Activated CD8-positive, alpha-beta memory T cell treated with anti-CD3 and anti-CD28 coated beads, Interleukin-2, amount 10 ng/mL, durations not matched to agents 7 days and 5 days (primary cell): ENCODE measurements at places on chromosomes 11 and 22. TPM values are rescaled to one million over a fixed set of nuclear protein-coding genes. Genes with fewer than 3 reads are reported as not detected.

The IFITM1 gene
- 459 TPM for total RNA-seq

GRCh38 chr11:57778318-57779037 lies 16.9 kb downstream of the CTNND1 start:
- H3K27ac ChIP-seq, result no peak overlapping the region
- H3K4me1 ChIP-seq, result peaks cover 16% of the 10 kb centered on the region
- DNase-seq, result no peak
- peaks cover 1% of the 10 kb centered on the region for H3K36me3 ChIP-seq

- H3K36me3 ChIP-seq, result peaks cover 22% of the 10 kb centered on the region
- no peak overlapping the region for H3K27ac ChIP-seq
- H3K27me3 ChIP-seq, result no peaks in the 10 kb centered on the region
- no peak overlapping the region for H3K4me3 ChIP-seq
- DNase-seq, result no peak
- peaks cover 9% of the 10 kb centered on the region for H3K4me1 ChIP-seq
Observed at GRCh38 chr11:963852-964251, 38.2 kb downstream of the AP2A2 start.

DNA sequence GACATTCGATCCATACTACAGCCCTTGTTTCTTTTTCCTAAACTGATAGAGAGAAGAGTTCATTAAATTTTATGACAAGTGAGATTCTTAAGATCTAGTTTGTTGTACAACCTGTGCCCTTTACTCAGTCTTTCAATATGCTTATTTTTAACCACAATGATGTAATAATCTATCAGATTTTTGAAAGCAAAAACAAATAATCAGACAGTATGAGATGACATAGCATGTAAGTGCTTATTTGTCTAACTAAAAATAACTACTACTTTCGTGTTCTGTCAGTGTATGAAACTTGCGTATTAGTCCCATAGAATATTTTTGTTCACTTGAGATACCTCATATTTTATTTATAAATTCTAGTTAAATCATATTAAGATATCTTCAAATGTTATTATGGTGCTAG lies 33.2 kb downstream of the RAB39A start:
- no peaks in the 10 kb centered on the region for H3K36me3 ChIP-seq
- peaks cover 35% of the 10 kb centered on the region for H3K27me3 ChIP-seq
- H3K4me3 ChIP-seq, result no peak overlapping the region
- no peak overlapping the region for H3K27ac ChIP-seq
- DNase-seq, result no peak

The OR52A1 gene
- not detected for total RNA-seq
